ENCODE measurements at places on chromosomes 12 and 14. TPM values are rescaled to one million over a fixed set of nuclear protein-coding genes. Genes with fewer than 3 reads are reported as not detected.
A peak's percentile ranks its signal among the peaks of the same experiment; 100 is the strongest.

GRCh38 chr14:85437148-85437547, 92.8 kb upstream of the FLRT2 start:
- no peak for DNase-seq

GRCh38 chr12:110403976-110404682, 621 bp upstream of the ANAPC7 start:
- peak; percentile 74 for DNase-seq

DNA sequence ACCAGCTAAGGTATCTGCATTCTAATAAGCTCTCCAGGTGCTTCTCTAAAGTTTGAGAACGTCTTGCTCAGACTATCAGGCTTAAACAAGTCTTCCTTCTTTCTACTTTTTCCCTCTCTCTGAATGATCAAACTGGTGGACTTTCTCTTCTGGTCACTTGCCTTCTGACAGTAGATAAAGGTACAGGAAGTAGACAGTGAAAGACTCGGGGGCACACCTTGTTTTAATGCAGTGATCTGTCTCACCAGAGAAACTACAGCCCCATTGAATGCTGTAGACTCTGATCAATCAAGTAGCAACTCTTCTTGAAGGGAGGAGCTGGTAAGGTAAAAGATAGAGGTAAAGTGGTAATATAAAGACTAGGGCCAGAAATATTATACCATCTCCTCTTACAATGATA, 48.1 kb upstream of the ATXN7L3B start:
- no peak for DNase-seq

DNA sequence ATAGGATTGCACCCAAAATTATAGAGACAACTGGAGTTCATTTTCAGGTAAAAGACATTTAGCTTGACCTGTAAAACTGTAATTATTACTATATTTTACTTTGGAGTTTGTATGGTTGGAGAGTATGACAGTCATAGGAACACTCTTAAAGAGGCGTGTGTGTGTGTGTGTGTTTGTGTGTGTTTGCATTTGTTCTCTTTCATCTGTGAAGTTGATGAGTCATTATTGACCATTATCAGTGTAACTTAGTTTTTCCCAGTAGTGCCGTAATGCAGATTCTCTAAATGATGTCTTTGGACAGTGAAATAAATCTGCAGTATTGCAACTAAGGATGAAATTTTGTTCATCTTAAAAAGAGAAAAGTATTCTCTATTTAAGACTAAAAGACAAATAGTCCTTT, 13.0 kb downstream of the WASHC4 start:
- no peak for DNase-seq

WNT5B gene
- 0.92 TPM for total RNA-seq

DNA sequence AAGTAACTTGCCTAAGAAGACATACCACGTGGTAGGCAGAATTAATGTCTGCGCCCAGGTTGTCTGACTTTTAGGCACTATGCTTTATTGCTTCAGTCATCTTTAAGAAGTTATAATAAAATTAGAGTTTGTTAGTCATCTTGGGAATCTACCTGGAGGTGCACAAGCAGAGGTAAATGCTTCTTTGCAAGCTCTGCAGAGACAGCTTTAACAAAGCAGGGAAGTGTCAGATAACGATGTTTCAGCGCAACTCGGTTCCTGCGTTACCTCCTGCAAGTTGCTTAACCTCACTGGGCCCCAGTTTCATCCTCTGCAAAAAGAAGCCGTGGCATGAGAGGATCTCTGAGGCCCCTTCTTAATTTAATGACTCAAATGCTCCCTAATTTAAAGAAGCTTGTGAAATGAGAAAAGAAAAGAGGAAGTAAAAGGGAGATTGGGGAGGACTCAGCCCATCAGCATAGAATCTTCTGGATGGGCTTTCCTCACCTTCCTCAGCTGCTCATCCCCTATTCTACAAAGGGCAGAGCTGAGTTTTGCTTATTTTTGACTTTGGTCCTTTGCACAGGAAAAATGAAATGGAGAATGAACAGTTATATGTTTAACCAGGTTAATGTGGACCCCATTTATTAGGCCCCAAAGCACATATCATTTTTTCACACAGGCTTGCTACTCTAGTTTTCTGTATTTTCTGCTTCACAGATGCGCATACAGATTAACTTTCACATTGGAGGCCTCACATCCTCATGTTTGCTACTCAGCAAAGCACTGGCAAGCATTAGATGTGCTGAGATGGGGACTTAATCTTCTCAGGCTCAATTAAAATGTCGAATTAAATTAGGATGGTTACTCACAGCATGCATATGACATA, 5.1 kb downstream of the ARHGDIB start:
- DNase-seq: peak; percentile 30

PRKCH gene
- total RNA-seq: 314 TPM

- no peak for DNase-seq
Measured at GRCh38 chr12:104133321-104133720, 4.7 kb downstream of the NFYB start.

DNA sequence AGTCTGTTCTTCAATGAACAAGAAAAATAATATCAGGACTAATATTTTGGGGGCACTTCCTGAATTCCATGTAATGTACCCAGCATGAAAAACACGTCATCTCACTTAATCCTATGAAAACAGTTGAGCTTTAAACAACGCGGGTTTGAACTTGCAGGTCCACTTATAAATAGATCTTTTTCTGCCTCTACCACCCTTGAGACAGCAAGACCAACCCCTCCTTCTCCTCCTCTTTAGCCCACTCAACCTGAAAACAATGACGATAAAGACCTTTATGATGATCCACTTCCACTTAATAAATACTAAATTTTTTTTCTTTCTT, 203.9 kb upstream of the KRR1 start:
- DNase-seq: no peak

GRCh38 chr14:61178226-61179060, 102.7 kb downstream of the TMEM30B start:
- no peak for DNase-seq

SYNDIG1L gene
- not detected for total RNA-seq

GRCh38 chr12:19852100-19852855, 413.0 kb downstream of the AEBP2 start:
- DNase-seq: no peak

AMN gene
- 3.3 TPM for total RNA-seq

DNA sequence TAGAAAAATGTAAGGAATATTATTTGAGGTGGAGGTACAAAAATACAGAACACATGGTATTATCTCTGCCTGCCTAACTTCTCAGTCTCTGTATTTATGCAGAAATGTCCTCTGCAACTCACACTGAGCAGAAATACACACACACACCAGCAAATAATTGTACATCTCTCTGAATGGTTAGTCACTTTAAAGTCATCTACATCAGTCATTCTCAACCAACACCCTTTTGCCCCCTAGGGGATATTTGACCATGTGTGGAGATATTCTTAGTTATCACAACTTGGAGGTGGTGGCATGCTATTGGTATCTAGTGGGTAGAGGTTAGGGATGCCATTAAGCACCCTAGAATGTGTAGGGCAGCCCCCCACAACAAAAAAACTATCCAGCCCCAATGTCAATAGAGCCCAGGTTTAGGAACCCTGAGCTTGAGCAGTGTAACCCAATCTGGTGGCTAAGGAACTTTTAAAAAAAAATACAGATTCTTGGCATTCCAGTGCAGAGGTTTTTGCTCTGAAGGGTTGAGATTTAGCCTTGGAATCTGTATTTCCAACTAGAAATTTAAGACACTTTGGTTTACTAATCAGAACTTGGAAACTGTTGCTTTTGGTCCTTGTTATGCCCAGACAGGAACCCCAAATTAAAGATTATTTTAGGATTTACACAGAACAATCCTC, 183.8 kb downstream of the TBX5 start:
- DNase-seq: no peak

KRT75 gene
- not detected for total RNA-seq

GRCh38 chr14:47390831-47391504, 284.4 kb downstream of the MDGA2 start:
- no peak for DNase-seq

GRCh38 chr12:110104188-110105094, 19.7 kb upstream of the IFT81 start:
- no peak for DNase-seq

GRCh38 chr12:5730962-5731361, 214.1 kb downstream of the ANO2 start:
- DNase-seq: no peak

All from naive thymus-derived CD4-positive, alpha-beta T cell (primary cell).